ENCODE measurements at places on chromosomes 1 and 21.

- no peak for DNase-seq
Measured at GRCh38 chr1:150152182-150152536, 2.4 kb downstream of the PLEKHO1 start.

GRCh38 chr1:73801912-73802429 lies 396.0 kb downstream of the LRRIQ3 start:
- no peak for DNase-seq

DNA sequence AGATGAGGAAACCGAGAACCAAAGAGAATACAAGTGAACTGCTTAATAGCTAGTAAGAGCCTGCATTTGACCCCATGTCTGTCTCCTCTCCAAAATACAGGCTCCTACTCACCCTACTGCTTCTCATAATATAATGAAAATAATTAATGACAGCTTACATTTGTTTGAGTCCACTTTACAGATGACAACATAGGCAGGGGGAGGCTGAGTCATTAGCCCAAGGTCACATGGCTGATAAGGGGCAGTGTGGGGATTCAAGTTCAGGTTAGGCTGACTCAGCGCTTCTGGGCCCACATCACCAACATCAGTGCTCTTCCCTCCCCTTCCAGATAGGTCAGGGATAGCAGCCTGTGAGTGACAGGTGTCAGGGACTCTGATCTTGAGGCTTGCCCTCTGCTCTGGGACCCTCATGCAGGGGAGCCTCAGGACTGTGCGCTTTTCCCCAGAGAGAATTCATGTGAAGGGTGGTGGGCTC lies 16.2 kb downstream of the AZIN2 start:
- no peak for DNase-seq

GRCh38 chr1:88984569-88984968 lies 7.9 kb downstream of the KYAT3 start:
- DNase-seq = no peak

DNA sequence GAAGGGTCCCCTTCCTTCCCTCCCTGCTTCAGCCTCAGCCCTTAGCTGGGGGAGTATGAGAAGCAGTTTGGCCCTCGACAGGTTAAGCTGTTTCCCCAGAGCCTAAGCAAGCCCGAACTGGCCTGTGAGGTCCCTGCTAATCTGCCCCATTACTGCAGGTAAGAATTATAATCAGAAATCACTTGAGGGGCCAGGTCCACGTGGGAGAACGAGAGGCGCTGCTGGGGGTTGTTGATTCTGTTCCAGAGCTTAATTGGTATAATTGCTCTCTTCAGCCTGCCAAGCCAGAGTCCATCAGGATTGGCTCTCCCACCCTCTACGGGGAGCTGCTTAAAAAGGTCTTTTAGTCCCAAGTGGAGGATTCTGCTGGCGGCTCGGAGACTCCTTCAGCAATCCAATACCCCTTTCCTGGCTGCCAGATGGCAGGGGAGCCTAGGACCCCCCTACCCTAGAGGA lies 70.8 kb downstream of the UBE2T start:
- no peak for DNase-seq

GRCh38 chr1:169367096-169367685 lies 406 bp downstream of the NME7 start:
- DNase-seq = no peak

DNA sequence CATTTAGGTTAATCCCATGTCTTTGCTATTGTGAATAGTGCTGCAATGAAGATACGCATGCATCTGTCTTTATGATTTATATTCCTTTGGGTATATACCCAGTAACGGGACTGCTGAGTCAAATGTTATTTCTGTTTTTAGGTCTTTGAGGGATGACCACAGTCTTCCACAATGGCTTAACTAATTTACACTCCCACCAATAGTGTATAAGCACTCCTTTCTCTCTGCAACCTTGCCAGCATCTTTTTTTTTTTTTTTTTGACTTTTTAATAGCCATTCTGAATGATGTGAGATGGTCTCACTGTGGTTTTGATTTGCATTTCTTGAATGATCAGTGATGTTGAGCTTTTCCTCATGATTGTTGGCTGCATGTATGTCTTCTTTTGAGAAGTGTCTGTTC lies 33.5 kb downstream of the ASH1L start:
- no peak for DNase-seq

GRCh38 chr1:180524915-180525714 lies 22.7 kb upstream of the ACBD6 start:
- no peak for DNase-seq

GRCh38 chr1:109769330-109770078 lies 5.8 kb upstream of the EPS8L3 start:
- no peak for DNase-seq

DNA sequence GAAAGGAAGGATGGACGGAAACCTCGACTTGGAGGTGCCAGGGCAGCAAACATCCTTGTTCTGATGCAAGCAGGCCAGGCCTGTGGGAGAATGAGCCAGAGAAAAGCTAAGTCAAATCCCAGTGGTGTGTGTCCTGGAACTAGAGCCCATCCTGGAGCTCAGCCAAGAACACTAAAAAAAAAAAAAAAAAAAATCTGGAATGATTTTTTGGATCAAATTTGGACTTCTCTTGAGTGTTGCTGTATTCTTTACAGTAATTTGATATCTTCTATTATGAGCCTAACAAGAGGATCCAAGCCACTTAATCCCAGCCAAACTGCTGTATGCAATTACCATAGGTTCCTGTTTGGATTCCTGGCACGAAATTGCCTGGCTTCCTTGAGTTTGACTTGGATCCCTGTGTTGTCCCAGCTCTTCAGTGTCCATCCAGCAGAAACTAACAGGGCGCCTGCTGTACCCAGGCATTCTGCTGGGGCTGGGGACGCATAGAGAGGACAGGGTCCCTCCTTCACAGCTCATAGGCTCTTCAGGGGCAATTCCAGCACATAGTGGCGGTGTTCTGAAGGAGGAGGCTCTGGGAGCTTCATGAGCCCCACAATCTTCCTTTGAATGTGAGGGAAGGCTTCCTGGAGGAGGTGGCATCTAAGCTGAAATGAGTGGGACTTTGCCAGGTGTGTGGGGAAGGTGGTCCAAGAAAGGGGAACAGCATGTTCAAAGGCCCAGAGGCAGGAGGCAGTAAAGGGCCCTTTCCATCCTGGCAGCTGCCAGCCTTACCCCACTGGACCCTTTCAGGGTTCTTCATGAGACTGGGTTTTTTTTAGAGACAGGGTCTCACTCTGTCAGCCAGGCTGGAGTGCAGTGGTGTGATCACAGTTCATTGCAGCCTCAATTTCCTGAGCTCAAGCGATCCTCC lies 24.7 kb downstream of the EPHX1 start:
- DNase-seq = no peak

- no peak for DNase-seq
Measured at GRCh38 chr1:159223004-159223403, 18.3 kb downstream of the ACKR1 start.
